ENCODE measurements at places on chromosomes 3 and 15. TPM values are rescaled to one million over a fixed set of nuclear protein-coding genes. Genes with fewer than 3 reads are reported as not detected.

The MCCC1 gene
- total RNA-seq = 57.0 TPM

The SEMA3F gene
- 7.7 TPM for total RNA-seq

The ADAMTS7 gene
- total RNA-seq = 0.58 TPM

The MAPKBP1 gene
- total RNA-seq = 9.2 TPM

The PTH1R gene
- total RNA-seq = 2.6 TPM

The MESP2 gene
- total RNA-seq = 0.46 TPM

The CMC1 gene
- total RNA-seq = 4.3 TPM

The PARP14 gene
- 27.7 TPM for total RNA-seq

The GOLGA6A gene
- total RNA-seq = not detected

The EPHA3 gene
- total RNA-seq = 7.7 TPM

The SERINC4 gene
- total RNA-seq = 0.14 TPM

The RNF7 gene
- 42.3 TPM for total RNA-seq

The MYH15 gene
- total RNA-seq = not detected

The SHC4 gene
- total RNA-seq = 0.16 TPM

The SLC28A2 gene
- total RNA-seq = not detected

The SLC38A3 gene
- total RNA-seq = 46.5 TPM

The SLC33A1 gene
- 35.3 TPM for total RNA-seq

The RPS27L gene
- total RNA-seq = 140 TPM

The SNTN gene
- total RNA-seq = not detected

The RGMA gene
- total RNA-seq = 3.8 TPM

The IL12A gene
- 0.61 TPM for total RNA-seq

The CYP19A1 gene
- total RNA-seq = 0.40 TPM

The RASGRF1 gene
- total RNA-seq = 0.37 TPM

The ALPK3 gene
- total RNA-seq = 4.6 TPM

The TRPM1 gene
- total RNA-seq = 0.04 TPM

The KIF23 gene
- 0.85 TPM for total RNA-seq

The MKRN2OS gene
- 1.5 TPM for total RNA-seq

The SAMMSON gene
- not detected for total RNA-seq

The CPEB1 gene
- total RNA-seq = 0.42 TPM

The TRIM42 gene
- not detected for total RNA-seq

The CHRNA7 gene
- total RNA-seq = 1.9 TPM

The RAB11A gene
- total RNA-seq = 68.0 TPM

The ARPIN gene
- 26.2 TPM for total RNA-seq

The PLA2G4F gene
- total RNA-seq = 1.1 TPM

The PLA2G4D gene
- not detected for total RNA-seq

The ATP10A gene
- 0.63 TPM for total RNA-seq

The FETUB gene
- not detected for total RNA-seq

The NLGN1 gene
- total RNA-seq = 2.3 TPM

The HRG gene
- total RNA-seq = 0.16 TPM

The A4GNT gene
- 1.1 TPM for total RNA-seq

The COLQ gene
- total RNA-seq = 0.38 TPM

The ADAMTSL3 gene
- total RNA-seq = 19.2 TPM

Data from pancreas (tissue), 10 donors.